Activated T-helper 1 cell treated with anti-CD3 and anti-CD28 coated beads, Interleukin-2, amount 50 U/mL, for 16 hours (primary cell): ENCODE measurements at places on chromosomes 6 and 20.

- no peak for DNase-seq
Measured at GRCh38 chr6:108252055-108252454, 8.8 kb downstream of the SNX3 start.

GRCh38 chr6:108080010-108080780 is 5.7 kb upstream of the OSTM1 start:
- DNase-seq: no peak

- no peak for DNase-seq
Measured at GRCh38 chr20:48919882-48920526, 1.5 kb upstream of the ARFGEF2 start.

GRCh38 chr6:14286144-14286543 is 168.6 kb downstream of the CD83 start:
- DNase-seq: no peak

DNA sequence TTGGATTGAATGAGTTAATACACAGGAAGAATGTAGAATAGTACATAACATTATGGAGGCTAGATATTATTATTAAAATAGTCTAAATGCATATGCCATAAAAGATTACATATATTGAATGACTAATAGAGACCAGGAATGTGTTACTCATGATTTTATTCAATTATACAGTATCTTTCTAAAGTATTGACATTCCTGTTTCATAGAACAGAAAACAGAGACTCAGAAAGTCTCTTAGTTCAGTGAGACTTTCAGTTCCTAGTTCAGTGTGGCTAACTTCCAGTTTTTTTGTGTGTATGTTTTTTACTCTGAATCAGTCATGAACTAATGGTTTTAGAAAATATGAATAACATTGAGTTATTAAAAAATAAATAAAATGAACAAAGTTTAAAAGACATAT is 34.6 kb upstream of the TMEM244 start:
- no peak for DNase-seq

DNA sequence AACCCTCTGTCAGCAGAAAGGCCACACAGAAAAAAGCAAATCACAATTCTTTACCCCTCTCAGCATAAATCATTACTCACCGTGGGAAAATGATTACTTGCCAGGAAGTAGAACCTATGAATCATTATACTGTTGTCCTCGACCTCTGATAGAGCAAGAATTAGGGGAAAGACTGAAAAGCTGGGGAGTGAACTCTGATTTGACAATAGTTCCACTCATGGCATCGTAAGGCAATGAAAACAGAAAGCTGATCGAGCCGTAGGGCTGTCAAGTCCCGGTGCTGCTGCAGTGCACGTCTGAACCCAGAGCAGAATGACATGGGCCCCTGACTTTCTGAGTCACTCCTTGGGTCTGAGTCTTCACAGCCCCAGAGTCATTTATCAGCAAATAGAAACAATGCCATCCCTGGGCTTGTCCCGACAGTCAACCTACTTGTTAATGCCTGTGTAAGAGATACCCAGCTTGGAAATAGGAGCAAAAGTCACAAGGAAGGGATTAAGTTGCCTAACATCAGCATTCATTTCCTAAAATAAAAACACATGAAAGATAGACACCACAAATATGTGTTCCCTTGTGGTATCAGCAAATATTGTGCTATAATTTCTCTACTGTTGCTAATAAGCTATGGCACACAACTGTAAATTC is 224.8 kb upstream of the MARCKS start:
- DNase-seq: peak; percentile 9

- DNase-seq: no peak
Measured at GRCh38 chr20:60652046-60652445, 600.0 kb upstream of the CDH4 start.

GRCh38 chr20:48523191-48523995 is 304.4 kb downstream of the PREX1 start:
- no peak for DNase-seq

- no peak for DNase-seq
Measured at GRCh38 chr6:139028215-139028657, 309 bp upstream of the ABRACL start.

DNA sequence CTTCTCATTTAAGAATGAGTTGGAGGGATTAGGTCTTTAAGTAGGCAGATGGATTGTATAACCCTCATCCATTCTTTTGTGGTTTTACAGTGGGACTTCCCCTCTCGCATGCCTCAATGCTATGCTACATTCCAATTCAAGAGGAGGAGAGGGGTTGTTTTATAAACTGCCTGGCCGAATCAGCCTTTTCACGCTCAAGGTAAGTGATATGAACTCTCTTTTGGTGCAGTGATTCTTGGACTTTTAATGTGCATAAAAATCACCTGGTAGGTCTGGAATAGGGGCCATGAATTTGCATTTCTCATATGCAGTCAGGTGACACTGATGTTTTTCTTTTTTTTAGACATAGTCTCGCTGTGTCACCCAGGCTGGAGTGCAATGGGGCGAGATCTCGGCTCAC is 10.8 kb downstream of the ASXL1 start:
- no peak for DNase-seq

DNA sequence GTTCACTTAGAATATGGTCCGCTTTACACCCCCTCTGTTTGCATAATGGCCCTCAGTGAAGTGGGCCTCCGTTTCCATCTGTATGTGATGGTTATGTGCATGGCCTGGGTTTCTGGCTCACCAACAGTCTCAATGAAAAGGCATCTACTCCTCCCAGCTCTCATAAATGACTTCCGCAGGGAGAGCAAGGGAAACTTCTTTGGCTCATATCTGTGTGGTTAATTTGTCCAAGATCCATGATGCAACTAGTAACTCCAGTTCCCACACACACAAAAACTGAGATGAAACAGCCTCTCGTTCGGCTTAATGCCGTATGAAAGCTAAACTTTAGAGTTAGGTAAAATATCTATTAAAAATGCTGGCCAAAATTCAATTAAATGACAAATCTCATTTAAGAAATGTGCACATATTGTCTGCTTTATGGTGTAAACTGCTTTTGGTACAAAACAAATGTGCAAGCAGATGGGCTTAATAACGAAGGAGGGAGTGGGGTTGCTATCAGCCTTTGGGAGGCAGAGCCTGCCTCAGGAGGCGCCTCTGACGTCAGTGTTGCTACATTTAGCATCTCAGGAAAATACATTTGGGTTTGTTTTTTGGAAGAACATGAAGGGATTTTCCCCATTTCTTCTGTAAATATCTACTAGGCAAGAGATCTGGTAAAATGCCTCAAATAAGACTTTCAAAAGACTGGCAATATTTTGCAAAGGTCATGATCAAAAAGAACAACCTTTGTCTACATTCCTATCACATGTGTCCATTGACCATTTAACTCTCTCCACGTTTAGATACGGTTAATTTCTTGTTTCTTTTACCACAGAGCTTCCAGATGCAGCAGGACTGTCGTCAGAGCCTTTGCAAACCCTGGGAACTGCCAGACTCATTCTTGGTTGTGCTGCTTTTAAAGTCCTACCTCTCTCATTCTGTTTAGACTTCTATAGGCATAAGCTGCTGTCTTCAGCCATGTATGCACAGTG is 96.8 kb downstream of the ARMC2 start:
- no peak for DNase-seq

DNA sequence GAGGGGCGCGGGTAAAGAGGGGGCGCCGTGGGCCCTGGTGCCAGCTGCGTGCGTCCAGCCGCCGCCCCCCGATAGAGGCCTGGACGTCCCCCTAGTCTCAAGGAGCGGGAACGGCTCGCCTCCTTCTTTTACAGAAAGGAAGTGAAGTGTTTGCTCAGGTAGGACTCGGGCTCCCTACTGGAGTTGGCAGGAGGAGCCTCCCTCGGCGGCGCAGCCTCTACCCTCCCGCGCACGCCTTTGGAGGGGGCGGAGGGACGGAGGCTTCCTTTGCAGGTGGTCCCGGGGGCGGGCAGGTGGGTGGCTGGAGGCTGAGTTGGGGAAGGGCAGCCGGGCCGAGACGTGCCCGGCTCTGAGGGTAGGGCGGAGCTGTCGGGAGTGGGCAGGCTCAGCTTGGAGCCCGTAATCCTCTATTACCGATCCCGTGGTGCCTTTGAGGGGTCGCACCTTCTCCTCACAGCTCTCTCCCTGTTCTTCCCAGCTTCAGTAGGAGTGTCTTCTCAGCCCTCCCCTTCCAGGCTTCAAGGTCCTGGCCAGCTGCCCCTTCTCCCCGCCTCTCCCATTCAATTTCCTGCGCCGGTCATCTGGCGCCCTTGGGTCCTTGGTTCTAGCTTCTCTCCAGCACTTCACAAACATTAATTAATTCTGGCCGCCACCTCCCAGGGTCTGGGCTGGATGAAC is 728 bp downstream of the ITPR3 start:
- peak; percentile 19 for DNase-seq

DNA sequence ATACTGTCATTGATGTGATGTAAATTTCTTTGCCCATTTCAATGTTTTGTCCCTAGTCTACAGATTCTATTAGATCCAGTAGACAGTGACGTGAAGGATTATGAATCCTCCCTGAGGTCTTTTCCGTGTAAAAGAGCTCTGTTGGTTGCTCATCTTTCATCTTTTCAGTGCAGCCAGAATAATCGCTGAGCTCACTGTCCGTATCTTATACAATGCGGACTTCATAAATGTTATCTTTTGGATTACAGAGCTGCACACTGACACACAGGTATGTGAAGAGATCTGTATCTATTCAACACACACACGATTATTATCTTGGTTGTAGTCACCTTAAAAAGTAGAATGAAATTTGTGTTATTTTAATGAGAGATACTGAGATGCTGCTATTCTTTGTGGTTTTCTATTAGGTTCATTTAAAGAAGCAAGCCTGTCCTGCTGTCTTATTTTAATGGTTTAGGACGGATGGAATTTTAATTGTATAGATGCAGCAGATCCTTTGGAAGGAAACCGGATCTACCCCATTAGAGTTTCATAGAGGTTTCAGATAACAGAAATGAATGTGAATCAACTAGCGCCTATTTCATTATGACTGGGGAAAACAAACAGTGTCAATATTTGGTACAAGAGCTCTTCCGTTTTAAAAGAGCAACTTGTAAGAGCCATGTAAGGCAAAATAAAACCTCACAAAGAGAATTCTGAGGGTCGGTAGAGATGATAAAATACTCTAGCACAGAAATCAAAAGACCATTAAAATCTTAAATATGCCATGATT is 79.4 kb downstream of the BMP6 start:
- DNase-seq: no peak

- DNase-seq: no peak
Measured at GRCh38 chr20:48737434-48738093, 90.2 kb downstream of the PREX1 start.

- DNase-seq: no peak
Measured at GRCh38 chr6:155100087-155100486, 105.0 kb downstream of the TIAM2 start.

- DNase-seq: no peak
Measured at GRCh38 chr6:47844881-47845280, 63.0 kb downstream of the OPN5 start.

GRCh38 chr20:13263451-13263850 is 42.4 kb downstream of the ISM1 start:
- DNase-seq: no peak

DNA sequence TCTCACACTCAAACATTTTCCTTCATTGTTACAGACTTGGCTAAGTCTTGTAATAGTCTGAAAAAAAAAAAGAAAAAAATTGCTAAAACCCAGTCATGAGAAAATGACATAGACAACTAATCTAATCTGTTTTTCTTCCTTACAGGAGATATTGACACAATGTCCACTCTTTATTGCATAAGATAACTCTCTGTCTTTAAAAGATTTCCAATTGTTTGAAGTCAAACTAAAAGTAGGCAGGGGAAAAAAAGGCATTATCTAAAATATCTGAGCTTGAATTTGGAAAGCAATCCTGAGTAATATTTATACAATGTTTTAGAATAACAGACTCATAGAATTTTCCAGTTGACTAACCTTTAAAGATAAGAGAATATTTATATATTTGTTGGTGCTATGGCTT is 233.0 kb upstream of the CEP162 start:
- no peak for DNase-seq

- DNase-seq: no peak
Measured at GRCh38 chr6:127348028-127348661, 4.7 kb upstream of the ECHDC1 start.

DNA sequence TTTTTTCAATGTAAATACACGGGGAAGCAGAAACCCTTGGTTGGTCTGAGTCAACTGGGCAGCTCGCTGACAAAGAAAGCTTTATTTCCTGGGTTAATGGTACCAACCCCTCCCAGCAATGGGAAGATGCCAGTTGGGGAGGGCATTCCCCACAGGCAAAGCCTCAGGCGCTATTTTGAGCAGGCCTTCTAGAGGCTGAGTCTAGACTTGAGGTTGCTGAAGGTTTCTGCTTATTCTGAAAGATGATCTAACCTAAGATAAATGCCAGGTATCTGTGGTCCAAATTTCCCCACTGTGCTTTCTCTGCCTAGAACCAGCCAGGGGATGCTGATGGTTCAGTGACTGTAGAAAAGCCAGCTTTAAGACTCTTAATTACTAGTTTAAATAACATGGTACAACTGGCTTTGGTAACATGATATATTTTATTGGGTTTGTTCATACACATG is 172.5 kb upstream of the JARID2 start:
- DNase-seq: no peak

- DNase-seq: no peak
Measured at GRCh38 chr6:105949869-105950268, 136.3 kb upstream of the PRDM1 start.

DNA sequence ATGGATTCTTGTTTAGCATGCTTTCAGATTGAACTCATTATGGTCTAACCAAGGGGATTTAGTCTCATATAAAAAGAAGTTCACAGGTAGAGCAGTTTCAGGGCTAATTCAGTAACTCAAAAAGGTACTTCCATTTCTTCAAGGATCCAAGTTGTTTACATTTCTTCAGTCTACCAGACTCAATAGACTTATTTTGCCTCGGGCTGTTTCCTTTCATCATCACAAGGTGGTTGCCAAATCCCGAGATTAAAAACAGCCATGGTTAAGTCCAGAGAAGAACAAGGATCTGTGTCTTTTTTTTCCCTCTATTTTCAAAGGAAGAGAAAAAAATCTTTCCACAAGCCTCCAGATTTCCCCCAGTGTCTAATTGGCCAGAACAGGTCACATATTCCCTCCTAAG is 69.8 kb upstream of the SNX9 start:
- no peak for DNase-seq

DNA sequence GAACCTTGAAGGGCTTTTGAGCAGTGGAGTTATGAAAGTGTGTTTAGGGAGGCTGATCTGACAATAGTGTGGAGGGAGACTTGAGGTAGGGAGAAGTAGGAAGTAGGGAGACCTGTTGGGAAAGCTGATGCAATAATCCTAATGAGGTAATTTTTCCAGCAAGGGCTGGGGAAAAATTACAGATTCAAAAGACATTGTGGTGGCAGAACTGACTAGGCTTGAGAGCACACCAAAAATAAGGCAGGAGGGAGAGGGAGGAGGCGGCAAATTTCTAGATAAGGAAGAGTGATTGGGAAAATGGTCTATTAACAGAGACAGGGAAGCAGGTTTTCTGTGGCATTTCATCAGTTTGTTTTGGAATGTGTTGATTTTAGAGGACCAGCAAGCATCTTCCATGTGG is 5.5 kb downstream of the PRRT1 start:
- no peak for DNase-seq

DNA sequence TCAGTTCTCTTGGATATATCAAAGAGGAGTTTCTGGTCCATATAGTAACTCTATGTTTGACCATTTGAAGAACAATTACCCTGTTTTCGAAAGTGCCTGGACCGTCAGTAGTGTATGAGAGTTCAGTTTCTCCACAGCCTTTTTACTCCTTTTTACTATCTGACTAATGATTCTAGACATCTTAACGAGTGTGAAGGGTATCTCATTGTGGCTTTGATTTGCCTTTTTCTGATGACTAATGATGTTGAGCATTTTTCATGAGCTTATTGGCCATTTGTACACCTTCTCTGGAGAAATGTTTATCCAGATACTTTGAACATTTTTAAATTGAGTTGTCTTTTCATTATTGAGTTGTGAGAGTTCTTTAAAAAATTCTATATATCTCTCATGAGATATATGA is 114.9 kb upstream of the ATXN1 start:
- DNase-seq: no peak

GRCh38 chr20:52494244-52494643 is 302.7 kb upstream of the ZFP64 start:
- DNase-seq: peak; percentile 20
